DMS53 (cell line): ENCODE measurements at places on chromosomes 3 and 15.

GRCh38 chr3:113953677-113954076, 5.9 kb downstream of the ZDHHC23 start:
- DNase-seq = no peak

- no peak for DNase-seq
Measured at GRCh38 chr15:66593219-66593780, 27.5 kb upstream of the LCTL start.

DNA sequence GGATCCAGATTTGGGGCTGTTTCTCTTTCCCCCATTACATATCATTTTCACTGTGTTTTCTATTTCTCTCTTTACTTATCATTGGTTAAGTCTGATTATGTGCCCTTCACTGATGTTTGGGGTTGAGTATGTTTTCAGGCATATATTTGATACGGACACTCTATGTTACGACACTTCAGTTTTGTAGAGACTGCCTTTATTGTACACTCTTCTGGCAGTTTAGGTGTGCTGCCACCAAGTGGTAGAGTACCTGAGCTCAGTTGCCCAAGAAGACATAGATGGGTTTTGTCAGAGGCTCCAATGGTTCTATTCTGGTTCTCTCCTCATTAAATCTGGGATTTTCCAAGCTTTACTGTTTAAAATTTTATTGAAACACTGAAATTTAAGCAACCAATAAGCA, 255.0 kb upstream of the ROPN1 start:
- peak; percentile 59 for DNase-seq

DNA sequence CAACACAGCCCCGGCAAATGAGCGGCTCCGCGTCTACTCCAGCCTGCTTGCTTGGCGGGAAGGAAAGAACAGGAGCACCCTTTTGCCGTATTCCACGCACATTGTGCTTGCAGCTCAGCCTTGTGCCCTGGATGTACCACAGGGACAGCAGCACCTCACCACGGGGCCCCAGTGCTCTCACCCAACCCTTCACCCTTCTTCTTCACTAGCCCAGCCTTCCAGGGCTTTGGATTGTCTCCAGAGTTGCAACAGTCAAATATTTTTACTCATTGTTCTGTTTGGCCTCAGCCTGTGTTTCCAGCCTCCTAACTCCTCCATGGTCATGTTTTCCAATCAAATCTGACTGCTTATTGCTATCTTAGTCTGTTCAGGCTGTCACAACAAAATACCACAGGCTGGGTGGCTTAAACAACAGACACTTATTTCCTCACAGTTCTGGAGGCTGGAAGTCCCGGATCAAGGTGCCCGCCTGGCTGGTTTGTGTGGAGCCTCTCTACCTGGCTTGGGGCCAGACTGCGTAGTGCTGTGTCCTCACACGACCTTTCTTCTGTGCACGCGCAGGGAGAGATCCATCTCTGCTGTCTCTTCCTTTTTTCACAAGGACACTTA, 79.2 kb upstream of the ABHD17C start:
- peak; percentile 80 for DNase-seq

DNA sequence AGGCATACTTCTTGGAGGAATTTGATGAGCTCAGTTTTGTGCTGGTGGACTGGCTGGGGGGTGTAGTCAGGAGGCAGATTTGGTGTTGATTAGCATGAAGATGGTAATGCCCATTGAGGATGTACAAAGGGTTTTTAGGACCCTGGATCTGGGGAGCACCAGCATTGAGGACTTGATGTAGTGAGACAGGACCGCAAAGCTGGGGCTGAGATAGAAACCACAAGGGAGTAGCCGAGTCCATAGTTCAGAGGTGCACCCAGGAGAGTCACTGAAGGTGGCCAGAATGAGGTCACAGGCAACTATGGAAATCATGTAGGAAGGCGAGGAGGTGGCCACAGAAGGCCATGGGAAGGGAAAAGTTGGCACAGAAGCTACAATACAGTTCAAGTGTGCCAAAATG, 2.7 kb upstream of the CDC25A start:
- DNase-seq = no peak

DNA sequence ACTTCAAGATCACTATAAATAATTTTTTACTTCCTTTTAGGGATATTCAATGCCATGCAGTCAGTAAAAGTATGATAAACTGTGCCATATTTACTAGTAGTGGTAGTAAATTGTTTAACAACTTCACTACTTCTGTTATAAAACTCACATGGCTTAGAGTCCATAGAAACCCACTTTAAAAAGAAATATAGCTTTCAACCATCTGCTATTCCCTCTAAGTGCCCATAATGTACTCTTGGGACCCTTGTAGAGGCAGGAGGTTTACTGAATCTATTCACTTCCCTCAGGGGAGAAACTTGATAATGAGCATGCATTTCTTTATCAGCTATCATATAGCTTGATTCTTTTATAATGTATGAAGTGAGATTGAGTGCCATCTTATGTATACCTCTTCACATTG, 1448.4 kb upstream of the ALCAM start:
- DNase-seq = no peak

GRCh38 chr15:82714016-82714415, 4.3 kb upstream of the AP3B2 start:
- DNase-seq = no peak

- DNase-seq = no peak
Measured at GRCh38 chr15:47861111-47861903, 144.0 kb downstream of the SEMA6D start.

GRCh38 chr3:116341899-116342298, 103.4 kb downstream of the LSAMP start:
- no peak for DNase-seq

GRCh38 chr3:59254433-59254832, 204.6 kb upstream of the CFAP20DC start:
- no peak for DNase-seq

DNA sequence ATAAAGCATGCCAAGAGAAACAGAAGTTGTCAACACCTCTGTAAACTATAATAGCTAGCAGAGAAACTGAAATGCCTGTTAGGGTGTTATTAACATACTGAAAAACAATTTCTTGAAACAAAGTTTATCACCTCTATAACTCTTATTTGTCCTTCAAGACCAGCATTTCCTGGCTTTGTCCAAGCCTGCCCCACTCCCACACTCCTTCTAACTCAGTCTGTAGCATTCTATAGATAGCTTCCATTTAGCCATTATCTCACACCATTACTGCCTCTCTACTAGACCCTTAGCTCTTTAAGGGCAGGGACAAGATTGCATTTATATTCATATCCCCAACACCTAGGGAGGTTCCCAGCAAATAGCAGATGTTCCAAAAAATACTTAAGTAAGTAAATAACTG, 36.5 kb downstream of the GK5 start:
- no peak for DNase-seq

- DNase-seq = no peak
Measured at GRCh38 chr3:176971613-176972174, 225.6 kb downstream of the TBL1XR1 start.

DNA sequence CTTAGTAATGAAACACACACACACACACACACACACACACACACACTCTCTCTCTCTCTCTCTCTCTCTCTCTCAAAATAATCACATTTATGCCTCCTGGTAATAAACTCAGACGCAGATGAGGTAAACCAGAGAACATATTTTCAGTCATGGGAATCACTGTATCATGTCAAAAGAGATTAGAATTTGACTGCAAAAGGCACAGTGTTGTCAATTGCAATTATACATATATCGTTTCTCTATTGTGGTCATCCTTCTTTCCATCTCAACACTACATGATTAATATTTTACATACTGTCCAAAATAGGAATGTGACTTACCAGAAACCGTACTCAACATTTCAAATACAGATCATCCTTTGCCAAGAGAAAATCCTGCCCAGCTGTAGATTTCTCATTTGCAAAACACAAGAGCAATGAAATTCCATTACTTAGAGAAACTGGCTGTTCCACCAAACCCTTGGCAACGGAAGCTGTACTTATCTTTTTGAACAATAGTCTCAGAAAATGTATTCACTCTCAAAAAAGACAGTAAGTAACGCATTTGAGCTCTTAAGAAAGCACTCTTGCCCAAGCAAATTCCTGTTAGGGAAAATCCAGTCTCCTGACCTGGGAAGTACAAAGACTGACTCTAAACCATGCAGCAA, 24.3 kb downstream of the PDZRN3 start:
- DNase-seq = no peak

- no peak for DNase-seq
Measured at GRCh38 chr3:147159141-147159540, 247.2 kb downstream of the ZIC4 start.

DNA sequence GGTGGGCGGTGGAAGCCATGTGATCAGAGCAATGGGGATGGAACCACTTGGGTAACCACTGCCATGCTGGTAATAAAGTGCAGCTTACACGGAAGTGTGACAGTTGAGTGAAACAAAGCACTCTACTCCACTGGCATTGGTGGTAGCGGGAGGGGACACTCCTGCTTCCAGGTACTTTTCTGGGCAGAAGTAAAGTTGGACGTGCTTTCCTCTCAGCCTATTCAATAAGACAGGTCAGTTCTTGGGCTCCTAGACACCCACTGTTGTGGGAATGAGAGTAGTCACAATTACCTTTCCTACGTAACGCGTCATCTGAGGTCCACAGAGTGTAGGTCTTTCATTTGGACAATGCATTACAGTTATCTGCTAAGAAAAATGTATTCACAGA, 51.7 kb upstream of the CHD2 start:
- no peak for DNase-seq

DNA sequence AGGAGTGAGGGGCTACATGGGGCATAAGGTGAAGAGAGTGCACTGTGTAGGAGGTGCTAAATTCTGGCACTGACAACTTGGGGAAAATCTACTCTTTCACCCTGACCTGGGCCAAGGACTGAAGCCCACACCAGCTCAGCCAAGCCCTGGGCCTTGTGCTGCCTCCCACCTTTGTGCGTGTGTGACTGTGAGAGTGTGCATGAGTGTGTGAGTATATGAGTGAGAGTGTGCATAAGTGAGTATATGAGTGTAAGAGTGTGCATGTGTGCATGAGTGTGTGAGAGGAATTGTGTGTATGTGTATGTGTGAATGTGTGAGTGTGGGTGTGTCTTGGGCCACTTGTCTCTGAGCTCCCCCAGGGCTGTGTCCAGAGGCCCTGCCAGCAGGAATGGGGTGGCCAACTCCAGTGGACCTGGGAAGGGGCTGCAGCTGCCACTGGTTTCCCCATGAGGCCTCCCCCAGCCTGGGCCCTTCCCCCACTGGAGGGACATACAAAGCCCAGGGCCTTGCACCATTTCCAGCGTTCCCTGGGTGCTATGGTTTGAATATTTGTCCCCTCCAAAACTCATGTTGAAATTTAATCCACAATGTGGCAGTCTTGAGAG, 15.2 kb downstream of the C3orf22 start:
- DNase-seq = no peak

DNA sequence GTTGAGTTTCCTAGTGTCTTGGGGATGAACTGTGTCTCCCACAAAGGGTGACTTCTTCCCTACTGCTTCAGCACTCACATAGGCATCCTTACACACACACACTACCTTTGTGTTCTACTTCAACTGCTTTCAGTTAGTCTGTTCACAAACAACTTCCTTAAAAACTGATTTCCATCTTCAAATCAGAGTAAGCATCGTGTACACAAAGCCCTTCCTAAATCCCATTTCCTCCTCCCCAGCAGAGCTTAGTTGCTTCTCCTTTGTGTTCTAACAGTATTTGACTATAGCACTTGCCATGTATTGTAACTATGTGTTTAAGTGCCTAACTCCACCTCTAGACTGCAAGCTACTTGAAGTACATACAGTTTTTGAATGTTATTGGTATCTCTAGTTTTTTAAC, 71.7 kb downstream of the TNIK start:
- DNase-seq = no peak

- no peak for DNase-seq
Measured at GRCh38 chr3:33395900-33396299, 44.3 kb downstream of the UBP1 start.
